ENCODE measurements at places on chromosomes 7 and 10.

DNA sequence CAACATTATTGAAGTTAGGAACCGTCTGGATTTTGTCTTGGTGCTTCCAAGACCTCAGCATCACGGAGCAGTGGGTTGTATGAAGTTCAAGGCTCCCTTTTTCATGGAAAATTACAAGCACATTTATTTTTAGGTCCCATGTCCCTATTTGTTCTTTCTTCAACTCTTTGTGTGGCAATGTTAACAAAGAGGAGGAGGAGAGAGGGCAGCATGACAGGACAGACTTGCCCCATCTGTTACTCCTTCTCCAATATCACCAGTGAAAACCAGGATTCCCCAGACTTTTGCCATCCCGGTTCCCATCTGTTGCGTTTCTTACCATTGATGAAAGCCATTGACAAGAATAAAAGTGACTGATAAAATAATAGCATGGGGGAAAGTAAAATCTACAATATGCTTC is 28.6 kb downstream of the EEPD1 start:
- no peak for DNase-seq

DNA sequence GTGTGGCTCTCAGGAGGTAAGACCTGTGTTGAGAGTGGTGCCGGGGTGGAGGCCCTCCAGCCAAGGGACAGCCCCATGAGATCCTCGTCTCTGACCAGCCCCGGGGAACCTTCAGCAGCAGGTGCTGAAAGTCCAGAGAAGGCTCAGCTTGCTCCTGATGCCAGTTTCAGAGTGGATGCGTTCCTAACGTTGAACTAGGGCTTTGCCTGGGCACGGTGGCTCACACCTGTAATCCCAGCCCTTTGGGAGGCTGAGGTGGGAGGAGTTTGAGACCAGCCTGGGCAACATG is 45.7 kb downstream of the BAIAP2L1 start:
- DNase-seq = no peak

DNA sequence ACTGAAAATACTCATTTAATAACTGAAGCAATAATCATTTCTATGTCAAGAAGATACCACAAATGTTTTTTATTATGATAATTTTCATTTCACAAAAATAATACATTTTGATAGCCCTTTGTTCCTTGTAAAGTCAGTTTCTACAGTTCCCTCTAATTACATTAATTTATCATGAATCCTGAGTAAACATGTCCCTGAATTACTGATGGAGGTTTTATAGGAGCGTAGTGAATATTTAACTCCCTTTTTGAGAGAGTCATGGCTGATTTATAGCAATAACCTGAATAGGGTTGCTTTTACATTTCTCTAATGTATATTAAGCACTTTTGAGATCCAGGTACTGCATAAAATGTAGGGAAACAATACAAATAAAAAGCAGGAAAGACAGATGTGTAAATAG is 216.0 kb upstream of the DKK1 start:
- DNase-seq = no peak

DNA sequence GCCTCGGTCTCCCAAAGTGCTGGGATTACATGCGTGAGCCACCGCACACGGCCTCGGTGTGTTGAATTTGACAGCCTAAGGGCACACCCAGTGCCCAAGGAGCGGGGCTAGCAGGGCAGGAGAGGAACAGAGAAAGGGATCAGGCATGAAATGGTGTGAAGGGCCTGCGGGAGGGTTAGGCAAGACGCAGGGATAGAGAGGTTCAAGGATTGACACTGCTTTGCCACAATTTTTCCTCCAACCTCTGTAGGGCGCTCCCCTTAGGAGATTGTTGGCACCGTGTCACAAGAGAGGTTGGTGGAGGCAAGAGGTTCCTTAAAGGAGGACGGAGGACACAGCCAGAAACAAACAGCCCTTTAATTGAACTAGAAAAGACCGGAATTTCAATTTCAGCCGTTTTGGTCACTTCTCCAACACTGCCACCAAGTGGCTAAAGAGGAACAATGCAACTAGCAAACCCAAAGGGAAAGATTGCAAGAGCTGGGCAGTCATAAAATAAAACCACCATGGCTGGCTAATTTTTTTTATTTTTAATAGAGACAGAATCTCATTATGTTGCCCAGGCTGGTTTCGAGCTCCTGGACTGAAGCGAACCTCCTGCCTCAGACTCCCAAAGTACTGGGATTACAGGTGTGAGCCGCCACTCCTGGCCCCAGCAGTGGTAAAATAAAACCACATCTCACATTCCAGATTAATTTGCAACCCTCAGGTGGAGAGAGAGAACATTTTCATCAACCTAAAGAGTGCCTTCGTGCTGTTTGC is 6.9 kb upstream of the CREB3L2 start:
- peak; percentile 30 for DNase-seq

DNA sequence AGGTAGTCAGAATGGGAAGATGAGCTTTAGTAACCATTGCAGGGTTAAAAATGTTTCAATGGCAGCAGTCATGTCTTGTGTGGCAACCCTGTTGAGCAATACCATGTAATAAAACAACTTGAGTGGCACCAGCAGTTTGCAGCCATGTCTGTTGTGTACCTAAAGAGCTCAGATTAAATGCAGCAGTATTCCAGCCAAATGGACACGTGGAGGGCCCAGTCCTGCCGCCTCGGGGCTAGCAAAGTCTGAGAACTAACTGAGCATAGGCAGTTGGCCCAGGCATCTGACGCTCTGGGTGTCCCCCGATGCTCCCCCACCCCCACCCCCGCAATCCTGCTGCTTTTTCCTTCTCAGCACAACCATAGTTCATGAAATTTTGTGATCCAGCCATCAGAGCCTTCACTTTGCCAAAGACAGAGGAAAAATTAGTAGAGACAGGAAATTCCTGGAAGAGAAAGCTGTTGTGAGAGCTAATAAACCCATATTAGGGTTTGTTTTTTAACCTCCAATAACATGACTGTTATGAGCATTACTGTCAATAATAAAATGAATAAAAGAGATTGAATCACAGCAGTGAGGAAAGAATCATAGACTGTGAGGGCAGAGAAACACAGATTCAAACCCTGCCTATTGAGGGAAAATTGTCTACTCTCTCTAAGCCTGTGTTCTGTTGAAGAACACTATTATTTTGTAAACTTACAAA is 220.6 kb upstream of the RHOBTB1 start:
- no peak for DNase-seq

- DNase-seq = no peak
Measured at GRCh38 chr7:74226633-74227032, 16.8 kb downstream of the LAT2 start.

- no peak for DNase-seq
Measured at GRCh38 chr10:53744746-53745145, 972.2 kb upstream of the MBL2 start.

DNA sequence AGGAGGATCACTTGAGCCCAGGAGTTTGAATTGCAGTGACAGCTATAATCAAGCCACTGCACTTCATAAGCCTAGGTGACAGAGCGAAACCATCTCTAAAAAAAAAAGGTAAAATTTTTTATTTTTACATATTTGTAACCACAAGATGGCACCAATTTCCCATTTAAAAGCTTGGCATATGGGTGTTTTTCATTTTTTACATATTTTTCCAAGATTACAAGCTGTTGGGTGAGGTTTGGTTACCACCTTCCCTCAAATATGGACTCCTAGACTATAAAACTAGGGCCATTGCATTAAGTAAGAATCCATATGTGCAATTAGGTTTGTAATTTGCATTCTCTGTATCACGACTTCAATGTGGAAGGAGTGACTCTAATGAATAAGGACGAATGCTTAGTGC is 129.3 kb upstream of the ACBD5 start:
- DNase-seq = no peak

- no peak for DNase-seq
Measured at GRCh38 chr7:46746695-46747687, 825.9 kb upstream of the IGFBP3 start.

DNA sequence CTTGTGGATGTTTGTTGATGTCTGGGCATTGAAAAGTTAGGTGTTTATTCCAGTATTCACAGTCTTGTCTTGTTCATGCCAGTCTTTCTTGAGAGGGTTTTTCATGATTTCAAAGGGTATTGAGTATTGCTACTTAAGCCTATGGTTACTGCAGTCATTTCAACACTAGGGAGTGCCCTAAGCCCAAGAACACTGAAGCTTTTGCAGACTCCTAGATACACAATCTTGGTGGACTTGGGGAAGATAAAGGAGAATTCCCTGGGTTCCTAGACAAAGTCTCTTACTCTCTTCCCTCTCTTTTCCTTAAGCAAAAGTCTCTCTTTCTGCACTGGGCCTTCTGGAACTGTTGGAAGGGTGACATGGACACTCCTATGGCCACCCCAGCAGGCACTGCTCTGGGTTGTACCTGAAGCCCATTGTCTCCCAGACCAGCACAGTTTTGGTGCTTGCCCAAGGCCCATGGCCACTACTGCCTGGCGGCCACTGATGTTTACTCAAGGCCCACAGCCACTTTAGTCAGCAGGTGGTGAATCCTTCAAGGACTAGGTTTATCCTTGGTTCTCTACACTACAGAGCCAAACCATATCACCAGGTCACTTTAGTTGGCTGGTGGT is 24.9 kb downstream of the SAMD9 start:
- DNase-seq = peak; percentile 3

- DNase-seq = peak; percentile 18
Measured at GRCh38 chr10:89301721-89302445, at the start of gene IFIT2. Gene IFIT2, plus strand, starts transcription at chr10:89302046. Its CDS starts 78 bp downstream, at chr10:89302124.

GRCh38 chr10:45468079-45468478 is 94.1 kb downstream of the ALOX5 start:
- no peak for DNase-seq

DNA sequence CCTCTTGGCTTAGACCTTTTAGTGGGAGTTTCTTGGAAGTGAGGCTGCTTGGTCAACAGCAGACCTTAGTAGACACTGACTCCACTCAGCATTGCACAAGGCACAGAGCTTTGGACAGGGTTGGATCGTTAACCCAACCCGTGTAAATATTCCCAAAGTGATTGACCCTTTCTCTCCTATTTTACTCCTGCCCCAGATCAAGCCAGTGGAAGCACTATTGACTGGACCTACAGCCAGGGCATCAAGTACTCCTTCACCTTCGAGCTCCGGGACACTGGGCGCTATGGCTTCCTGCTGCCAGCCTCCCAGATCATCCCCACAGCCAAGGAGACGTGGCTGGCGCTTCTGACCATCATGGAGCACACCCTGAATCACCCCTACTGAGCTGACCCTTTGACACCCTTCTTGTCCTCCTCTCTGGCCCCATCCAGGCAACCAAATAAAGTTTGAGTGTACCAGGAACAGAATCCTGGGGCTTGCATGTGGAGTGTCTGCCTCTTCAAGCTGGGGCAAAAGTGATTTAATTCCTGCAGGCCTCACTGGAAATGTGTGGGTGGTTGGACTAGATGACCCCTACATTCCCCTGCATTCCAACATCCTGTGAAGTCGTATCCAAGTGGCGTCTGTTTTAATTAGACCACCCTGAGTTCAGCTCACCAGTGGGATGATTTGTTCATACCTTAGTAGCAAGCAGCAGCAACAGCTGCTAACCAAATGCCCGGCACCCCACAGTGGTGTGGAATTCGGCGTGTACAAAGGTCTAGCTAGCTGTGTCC is 7.5 kb downstream of the CPA1 start:
- no peak for DNase-seq

DNA sequence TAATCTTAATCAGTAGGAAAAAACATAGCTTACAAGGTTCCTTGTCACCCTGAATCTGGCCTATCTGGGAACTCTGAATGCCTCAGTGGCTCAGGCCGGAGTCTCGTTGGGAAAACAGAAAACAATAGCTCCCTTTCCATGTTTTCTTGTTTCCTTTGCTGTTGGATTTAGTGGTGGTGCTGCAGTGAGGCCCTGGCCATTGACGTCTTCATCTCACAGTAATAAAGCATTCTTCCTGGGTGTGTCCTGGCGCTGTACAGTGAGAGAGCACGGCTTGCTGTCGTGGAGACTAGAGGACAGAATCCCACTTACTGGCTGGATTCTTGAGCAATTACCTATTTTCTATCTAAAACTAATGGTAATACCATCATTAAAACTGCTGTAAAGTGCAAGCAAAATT is 1.3 kb upstream of the SPOCK2 start:
- no peak for DNase-seq

DNA sequence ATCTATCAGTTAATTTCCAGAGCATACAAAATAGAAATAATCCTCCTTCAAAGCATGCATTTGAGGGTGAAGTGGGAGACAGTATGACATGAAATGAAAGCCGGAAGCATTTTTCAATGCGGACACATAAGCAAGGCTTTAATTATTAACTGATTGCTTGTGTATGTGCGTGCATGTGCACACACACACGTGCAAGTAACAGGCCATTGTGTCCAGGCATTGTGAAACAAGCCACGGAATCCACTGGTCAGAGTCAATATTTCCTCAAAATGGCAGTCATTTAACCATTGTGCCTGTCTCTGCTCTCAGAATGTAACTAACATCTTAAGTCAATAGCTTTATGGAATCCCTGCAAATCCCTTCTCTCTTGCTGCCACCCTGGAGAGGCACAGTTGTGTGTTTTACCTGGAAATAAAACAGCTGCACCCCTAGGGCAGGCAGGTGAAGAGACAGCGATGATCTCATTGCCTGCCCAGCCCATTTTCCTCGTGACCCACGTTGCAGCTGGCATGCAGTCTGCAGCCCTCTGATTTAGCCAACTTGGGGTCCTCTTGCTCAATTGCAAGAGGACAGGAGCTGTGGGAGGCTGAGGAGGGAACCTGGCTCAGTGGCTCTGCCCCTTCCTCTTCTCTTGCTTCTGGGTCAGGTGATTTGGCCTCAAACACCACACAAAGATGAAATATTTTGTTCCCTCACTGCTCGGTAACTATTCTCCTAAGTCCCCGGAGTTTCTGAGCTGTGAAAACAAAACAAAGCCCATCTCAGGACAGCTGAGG is 500.9 kb upstream of the ZMIZ1 start:
- peak; percentile 21 for DNase-seq

Data from NCI-H1092 (cell line).